Right ventricle myocardium inferior (tissue), 1 donor: ENCODE measurements at places on chromosomes 12 and 14.

- DNase-seq, result no peak
Measured at GRCh38 chr12:121376754-121377697, 22.9 kb upstream of the RNF34 start.

DNA sequence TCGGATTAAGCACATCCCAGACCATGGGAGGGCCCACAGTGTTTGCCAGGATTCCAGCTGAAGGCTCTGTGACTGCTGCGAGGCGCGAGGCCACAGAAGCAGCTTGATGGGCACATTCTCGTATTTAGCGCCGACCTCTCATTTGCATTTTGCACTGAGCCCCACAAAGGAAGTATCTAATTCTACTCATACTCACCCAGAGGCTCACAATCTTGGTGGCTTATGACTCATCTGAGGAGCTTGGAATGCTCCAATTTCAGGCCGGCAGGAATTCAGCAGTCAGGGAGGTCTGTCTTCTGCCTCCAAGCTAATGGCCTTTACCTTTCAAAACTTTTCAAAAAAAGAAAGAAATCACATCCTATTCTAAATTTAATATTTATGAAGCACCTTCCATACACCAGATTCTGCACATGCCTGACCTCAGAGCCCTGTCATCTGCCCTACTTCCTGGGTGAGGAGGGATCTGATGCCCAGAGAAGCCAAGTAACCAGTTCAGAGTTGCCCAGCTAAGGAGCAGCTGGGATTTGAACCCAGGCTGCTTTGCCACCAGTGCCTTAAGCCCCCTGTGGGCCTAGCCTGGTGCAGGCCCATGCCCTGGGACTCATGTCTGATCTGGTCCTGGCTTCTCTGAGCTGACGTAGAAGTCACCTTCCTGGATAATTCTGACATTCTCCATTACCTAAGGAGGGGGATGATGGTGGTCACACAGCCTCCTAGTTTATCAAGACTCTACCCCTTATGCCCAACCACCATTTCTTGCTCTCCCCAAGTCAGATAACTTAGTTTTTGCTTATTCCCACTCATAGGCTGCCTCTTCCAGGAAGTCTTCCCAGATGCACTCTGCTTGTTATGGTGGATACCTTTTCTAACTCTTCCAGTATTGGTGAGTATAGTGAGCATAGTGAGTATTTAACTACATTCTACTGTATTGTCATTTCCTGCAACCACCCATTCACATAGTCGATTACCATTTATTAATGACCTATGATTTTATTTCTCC, 198.9 kb downstream of the RBM19 start:
- DNase-seq, result no peak

GRCh38 chr14:98187281-98187680, 1084.7 kb downstream of the BCL11B start:
- DNase-seq, result no peak

DNA sequence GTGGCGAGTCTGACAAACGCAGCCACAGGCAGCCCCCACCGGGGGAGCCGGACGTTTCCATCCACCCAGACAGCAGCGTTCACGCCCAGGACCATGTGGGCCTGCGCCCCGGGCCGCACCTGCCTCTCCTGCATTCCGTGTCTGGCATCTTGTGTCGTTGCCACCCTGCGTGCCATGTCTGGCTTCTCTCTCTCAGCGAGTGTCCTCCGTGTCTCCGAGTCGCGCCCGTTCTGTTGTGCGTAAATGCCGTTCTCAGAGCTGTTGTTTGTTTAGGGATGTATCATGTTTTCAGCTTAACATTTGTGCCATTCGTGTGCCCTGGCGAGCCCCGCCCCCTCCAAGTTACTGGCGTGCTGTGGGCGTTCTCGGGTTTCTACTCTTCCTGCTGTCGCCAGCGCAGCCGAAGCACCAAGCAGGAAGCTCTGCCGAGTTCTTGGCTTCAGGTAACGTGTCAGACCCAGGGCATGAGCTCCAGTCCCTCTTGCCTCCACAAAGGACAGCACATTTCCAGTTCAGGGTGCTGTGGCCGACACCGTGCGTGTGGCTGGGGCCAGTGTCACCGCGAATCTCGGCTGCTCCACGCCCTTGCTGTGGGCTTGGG, 34.6 kb downstream of the NOC4L start:
- DNase-seq, result peak; percentile 57

- no peak for DNase-seq
Measured at GRCh38 chr14:95614349-95614748, 71.9 kb upstream of the TCL1B start.

DNA sequence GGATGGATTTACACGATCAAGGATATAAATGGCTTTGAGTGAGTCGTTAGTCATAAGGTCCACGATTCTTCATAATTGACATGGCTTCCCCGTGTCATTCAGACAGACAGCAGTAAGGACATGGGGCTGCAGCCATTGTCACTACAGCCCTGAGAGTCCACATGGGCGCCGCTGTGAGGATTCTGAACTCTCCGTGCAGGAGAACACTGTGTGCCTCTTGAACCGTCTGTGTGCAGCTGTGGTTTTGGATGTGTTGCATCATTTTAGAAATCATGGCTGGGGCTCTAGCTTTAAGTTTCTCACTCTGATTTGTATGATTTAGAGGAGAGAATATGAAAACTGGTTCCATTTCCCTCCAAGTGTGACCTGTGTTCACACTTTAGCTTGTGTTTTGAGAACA, 47.2 kb downstream of the NPAS3 start:
- DNase-seq, result peak; percentile 73

DNA sequence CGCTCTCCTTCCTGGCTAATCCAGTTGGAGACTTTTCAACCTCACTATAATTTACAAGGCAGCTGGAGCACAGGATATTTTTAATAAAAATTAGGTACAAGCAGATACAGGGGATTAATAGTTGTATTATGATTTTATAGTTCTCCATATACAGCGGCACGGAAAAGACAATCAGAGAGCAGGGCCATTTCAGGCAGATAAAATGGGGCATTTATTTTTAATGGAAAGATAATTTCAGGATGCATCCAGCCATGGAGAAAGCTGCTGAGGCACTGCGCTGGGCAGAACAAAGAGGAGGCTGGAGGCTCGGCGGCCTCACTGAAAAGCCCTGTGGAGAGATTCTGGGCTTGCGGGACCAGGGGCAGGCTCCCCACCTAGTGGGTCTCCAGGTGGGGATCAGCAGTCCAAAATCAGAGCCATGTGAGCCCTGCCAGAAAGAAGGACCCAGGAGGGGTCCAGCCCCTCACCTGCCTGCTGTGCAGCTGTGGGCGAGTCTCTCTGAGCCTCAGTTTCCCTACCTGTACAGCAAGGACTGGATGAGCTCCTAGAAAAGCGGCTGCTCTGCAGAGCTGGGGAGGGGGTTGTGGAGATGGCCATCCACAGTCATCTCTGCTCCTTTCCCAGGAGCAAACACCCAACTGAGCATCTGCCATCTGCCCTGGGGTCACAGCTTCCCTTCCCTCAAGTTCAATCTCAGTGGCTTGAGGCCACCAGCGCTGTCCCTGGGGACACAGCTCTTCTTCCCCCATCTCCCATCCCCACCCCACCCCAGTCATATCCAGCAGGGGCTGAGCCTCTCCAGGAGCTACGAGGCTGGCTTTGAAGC, 23.9 kb upstream of the C14orf180 start:
- peak; percentile 37 for DNase-seq

- DNase-seq, result no peak
Measured at GRCh38 chr14:85281921-85282320, 248.0 kb upstream of the FLRT2 start.

GRCh38 chr12:57010627-57011247, 4.4 kb upstream of the ZBTB39 start:
- DNase-seq, result no peak

DNA sequence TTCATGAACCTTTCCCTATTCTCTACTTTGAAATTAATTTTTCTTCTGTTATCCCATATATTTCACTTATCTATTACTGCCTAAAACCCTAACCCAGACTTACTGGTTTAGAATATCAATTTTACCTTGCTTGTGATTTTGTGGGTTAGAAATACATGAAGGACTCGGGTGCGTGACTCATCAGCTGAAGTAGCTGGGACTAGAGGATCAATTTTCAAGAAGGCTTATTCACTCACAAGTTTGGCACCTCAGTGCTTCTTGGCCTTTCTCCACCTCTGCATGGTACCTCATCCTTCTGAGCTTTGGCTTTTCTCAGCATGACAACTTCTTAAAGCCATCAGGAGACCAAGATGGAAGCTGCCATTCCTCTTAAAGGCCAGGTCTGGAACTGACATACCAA, 57.8 kb downstream of the TMEM117 start:
- no peak for DNase-seq

- peak; percentile 18 for DNase-seq
Measured at GRCh38 chr14:103071544-103072251, 12.3 kb upstream of the LBHD2 start.

- DNase-seq, result no peak
Measured at GRCh38 chr12:106220536-106220935, 27.3 kb downstream of the CKAP4 start.

- DNase-seq, result peak; percentile 79
Measured at GRCh38 chr14:76829013-76829365, 2.8 kb downstream of the LRRC74A start.

GRCh38 chr12:23049180-23049579, 424.2 kb downstream of the ETNK1 start:
- DNase-seq, result no peak

DNA sequence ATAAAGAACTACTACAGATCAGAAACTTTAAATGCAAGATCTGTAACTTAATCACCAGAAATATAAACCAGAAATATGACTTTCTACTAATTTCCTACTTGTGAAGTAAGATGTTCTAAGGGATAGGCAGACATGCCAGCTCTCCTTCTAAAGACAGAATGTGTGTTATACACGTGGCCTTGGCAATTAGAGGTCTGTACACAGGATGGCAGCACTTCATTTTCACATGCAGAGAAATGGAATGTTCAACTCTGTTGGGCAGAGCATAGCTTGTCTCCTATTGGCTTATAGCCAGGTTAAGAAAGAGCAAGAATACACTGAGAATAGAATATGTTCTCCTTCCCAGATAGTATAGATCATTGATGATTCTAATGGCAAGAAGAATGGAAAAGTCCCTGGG, 403.8 kb downstream of the DAD1 start:
- DNase-seq, result no peak
